ENCODE measurements at places on chromosomes 7 and 10.

DNA sequence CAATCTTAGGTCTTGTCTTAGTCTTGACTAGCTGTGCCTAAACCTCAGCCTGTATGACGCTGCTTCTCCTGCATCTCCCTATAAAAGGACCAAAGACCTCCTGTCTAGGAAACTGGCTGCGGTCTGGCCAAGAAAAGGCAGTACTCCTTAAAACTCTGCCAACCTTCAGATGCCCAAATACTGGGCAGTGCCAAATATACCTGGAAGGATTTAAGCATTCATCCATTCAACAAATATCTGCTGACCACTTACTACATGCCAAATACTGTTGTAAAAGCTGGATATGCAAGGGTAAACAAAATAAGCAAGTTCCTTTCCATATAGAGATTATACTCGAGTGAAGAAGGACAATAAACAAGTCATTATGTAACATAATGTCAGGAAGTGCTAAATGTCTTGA is 135.8 kb downstream of the HBP1 start:
- no peak for DNase-seq

GRCh38 chr10:71998119-71998839 is 34.1 kb downstream of the CHST3 start:
- DNase-seq: no peak

DNA sequence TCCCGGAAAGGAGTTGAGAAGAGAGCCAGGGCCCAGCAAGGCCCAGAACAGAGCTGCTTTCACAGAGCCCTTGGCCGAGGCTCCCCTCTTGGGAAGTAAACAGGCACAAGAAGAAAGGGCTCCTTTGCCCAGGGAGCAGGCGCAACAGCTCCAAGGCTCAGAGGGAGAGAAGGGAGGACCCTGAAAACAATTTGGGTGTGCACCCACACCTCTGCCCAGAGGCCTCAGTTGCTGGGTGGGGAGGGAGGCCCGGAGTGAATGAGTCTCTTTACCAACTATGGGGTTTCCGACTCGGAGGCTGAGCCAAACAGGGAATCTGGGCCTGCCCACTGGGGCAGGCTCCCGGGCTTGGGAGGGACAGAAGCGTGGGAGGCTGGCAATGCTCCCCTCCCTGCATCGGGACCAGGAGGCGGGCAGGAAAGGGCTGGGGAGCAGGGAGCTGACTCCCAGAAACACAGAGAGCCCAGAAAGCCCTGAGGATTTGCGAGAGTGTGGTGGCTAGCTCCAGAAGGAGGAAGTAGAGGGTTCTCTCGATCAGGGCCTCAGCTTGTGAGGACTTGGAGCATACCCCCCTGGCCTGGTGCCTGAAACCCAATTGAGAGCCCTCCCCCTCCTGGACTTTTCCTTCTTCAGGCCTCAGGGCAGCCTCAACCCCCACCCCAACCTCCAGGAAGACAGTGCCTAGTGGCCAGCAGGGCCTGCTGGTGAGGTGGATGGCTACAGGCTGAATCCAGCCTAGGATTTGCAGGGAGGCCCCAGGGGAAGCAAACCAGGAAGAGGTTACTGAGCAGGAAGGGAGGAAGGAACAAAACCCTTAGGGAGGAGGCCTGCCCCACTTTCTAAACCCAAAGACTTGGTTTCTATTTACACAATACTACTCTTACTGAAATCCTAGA is 6.2 kb downstream of the C10orf105 start:
- no peak for DNase-seq

- DNase-seq: no peak
Observed at GRCh38 chr7:18552943-18553604, 57.5 kb downstream of the HDAC9 start.

DNA sequence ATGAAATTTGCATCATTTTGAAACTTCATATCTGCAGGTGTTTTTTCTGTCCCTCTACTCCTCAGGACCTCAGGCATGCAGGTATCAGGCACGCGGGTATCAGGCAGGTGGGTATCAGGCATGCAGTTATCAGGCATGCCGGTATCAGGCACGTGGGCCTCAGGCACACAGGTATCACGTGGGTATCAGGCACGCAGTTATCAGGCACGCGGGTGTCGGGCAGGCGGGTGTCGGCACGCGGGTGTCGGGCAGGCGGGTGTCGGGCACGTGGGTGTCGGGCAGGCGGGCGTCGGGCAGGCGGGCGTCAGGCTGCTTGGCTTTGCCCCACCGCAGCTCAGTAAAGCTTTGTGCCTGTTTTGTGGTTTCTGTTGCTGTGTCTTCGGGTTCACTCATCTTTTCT is 8.7 kb downstream of the SPRN start:
- no peak for DNase-seq

DNA sequence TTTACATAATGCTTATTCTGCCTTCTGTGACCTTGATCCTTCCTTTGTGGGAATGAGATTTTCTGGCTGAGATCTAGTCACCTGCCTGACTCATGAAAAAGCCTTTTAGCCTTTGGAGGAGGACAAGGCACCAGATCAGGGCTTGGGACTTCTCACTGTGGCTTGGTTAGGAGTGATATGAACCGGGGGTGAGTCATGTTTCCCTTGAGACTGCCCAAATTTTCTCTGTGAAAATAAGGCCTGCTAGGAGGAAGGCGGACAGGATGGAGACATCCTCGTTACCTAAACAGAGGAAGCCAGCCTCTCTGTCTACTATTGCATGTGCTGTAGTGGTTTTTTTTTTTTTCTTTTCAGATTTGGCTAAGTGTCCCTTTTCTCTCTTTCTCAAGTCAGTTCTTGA is 57.8 kb downstream of the EVX1 start:
- DNase-seq: no peak

GRCh38 chr7:114047889-114048288 is 129.1 kb upstream of the PPP1R3A start:
- DNase-seq: no peak

DNA sequence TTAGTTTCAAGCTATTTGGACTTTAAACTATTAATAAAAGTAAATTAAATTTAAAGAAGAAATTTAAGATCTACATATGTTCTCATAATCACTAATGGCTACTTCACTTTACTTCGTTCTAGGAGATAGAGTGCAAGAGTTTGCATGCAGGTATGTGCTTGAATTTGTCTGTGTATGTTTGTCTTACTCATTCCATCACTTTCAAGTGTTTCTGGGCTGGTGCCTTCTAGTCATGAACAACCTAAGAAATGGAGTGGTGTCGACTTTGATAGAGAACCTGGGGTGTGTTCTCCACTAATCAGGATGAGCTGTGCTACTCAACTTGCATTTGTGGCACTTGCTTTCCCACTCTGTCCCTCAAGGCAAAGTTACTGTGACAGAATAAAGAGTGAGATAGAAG is 169.9 kb downstream of the KCND2 start:
- DNase-seq: no peak

DNA sequence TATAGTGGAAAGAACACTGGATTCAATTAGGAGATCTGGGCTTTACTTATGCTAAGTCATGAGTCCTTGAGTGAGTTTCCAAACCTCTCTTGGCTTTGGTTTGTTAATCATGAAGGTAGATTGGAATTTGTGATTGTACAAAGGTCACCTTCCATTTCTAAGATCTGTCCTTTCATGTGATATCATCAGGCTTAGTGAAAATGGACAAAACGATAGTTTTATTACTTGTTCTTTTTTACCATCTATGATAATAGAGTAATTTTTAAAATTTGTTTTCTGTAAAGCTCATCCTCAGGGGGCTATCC is 309.0 kb downstream of the BICC1 start:
- DNase-seq: no peak

GRCh38 chr7:68629-69028 is 123.7 kb upstream of the FAM20C start:
- DNase-seq: no peak

- no peak for DNase-seq
Observed at GRCh38 chr7:124250297-124251034, 217.6 kb upstream of the TMEM229A start.

- DNase-seq: no peak
Observed at GRCh38 chr10:112585960-112586359, 138.9 kb downstream of the VTI1A start.

- DNase-seq: no peak
Observed at GRCh38 chr7:151038951-151039849, 9.1 kb upstream of the ASIC3 start.
